HT1080 (cell line): ENCODE measurements at places on chromosomes 7 and 10.

DNA sequence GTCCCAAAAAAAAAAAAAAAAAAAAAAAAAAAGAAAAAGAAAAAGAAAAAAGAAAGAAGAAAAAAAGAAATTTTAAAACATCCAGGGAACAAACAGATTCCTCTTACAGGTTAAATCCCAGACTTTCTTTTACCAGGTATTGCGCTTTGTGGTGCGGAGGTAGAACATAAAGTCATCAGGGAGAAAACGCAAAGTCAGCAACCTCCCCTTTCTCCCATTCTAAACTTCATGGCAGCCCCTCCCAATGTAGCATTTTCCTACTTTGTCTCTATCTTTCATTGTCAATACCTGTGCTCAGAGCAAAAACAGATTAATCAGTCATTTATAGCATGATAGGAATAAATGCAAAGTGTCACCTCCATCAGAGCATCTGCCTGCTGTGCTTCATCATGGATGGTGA lies 299.7 kb downstream of the SFMBT2 start:
- DNase-seq = no peak

DNA sequence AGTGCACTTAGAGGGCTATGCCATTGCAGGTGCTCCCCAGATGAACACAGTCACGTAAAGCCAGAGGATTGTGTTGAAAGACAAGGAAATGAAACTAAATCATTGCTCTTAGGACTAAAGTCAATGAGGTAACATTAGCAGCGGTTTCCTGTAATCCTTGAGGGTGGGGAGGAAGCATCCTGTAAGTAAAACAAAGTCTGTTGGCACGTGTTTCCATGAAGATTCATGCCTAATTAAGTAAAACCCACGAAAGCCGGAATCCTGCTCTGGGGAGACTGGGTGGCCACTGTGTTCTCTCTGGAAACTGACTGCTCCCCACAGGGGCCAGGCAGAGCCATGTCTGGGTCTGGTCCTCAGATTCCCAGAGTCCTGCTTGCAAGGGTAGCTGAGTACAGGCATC lies 18.3 kb downstream of the STEAP1B start:
- DNase-seq = peak; percentile 24

DNA sequence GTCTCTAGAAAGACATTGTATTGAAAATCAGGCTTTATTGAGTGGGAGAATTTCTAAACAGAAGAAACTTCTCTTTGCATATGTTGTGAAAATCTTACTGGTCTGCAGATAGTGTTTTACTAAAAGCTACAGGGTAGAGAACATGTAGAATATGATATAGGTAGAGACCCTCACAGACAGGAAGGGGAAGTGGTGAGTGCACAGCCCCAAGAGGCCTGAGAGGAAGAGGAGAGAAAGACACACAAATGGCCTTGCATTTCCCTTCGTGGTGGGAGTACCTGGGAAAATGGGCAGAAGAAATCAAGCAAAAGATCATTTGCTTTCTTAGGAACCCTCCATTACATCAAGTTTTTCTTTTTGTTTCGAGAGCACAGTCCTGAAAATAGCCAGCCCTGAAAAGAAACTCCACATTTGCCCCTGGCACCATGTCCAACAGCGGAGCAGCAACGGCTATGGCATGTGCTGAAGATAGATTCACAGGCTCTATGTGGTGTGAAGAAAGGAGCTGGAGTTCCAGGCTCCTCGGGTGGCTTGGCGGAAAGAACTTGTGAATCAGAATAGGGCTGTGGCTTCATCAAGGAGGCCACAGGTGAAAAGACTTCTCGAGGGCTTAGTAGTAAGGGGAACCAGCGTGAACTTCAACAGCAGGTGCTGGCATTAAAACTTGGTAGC lies 143.5 kb downstream of the CALCR start:
- DNase-seq = no peak

- no peak for DNase-seq
Observed at GRCh38 chr7:87144173-87144657, 8.0 kb upstream of the DMTF1 start.

GRCh38 chr10:122301055-122301810 lies 30.1 kb downstream of the BTBD16 start:
- peak; percentile 96 for DNase-seq

DNA sequence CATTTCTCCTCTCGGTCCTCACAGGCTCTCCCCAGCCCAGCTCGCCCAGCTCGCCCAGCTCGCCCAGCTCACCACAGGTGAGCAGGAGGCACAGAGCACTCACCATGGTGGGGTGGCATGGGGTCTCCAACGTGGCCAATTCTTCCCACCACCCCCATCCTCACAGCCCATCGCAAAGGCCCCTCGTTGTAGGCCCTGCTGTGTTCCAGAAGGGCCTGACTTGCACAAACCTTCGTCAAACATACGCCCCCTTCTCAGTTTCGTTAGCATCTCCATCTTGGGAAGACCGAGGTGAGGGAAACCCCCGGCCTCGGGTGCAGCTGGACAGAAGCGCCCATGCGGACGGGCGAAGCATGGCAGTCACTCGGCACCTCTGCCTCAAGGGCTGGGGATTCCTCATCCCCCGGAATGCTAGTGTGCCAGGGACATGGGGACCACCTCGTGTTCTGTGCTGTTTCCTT lies 304.6 kb downstream of the TNS3 start:
- DNase-seq = no peak

GRCh38 chr10:12390733-12391132 lies 41.4 kb downstream of the CAMK1D start:
- no peak for DNase-seq

DNA sequence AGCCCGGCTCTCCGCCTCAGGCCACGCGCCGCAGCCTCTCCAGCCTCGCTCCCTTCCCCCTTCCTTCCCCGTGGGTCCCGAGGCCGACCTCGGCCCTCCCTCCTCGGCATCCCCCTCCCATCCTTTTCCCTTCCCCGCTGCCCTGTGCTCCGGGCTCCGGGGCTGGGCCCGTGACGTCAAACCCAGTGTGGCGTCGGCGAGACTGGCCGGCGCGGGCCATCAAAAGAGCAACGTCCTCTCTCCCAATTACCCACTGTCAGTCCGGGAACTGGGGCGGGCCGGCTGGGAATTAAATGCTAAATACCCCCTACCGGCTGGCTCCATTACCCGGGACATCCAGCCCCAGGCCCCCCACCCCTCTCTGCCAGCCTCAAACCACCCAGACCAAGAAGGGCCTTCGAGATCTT lies 2.6 kb upstream of the GATA3 start:
- no peak for DNase-seq

DNA sequence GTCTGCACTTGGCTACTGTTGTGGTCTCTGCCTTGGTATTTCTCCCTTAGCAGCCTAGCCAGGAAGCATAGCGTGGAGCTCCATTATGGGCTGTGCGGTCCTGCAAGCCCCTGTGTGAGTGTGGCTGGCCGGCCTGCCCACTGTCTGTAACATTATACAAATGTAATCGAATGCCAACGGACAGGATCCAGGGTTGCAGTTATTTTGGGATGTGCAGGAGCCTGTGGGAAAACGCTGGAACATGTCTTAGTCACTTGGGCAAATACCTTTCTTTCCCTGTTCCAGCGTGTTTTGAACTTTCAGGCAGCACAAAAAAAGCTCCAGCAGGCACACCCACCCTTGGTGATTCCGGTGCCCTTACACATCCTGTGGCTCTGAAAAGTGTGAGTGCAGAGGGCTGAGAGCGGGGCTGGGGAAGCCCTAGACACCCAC lies 29.5 kb downstream of the BAG3 start:
- peak; percentile 97 for DNase-seq

GRCh38 chr10:124392626-124393342 lies 25.9 kb downstream of the OAT start:
- no peak for DNase-seq

- DNase-seq = no peak
Observed at GRCh38 chr7:85479918-85480643, 293.2 kb upstream of the SEMA3D start.

- peak; percentile 20 for DNase-seq
Observed at GRCh38 chr7:32299133-32299702, 191.0 kb downstream of the LSM5 start.

GRCh38 chr7:27176524-27176845 lies 2.4 kb upstream of the HOXA10 start:
- DNase-seq = no peak

GRCh38 chr10:91799612-91799975 lies 1.4 kb downstream of the TNKS2 start:
- peak; percentile 28 for DNase-seq

DNA sequence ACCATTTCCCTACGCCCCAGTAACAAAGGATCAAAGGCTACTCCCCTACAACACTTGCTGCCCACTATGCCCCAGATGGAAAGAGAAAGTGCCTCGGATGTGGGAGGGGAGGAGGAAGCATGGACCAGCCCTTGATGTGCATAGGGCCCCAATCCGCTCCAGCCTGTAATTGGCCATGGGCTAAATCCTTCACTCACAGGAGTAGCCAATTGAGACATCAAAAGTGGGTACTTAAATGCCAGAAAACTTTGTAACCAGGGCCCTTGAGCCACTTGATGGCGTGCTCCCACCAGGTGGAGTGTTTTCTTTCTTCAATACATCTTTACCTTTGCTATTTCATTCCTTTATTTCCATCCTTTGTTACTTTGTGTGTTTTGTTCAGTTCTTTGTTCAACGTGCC lies 500.5 kb upstream of the LRRN3 start:
- DNase-seq = peak; percentile 51

DNA sequence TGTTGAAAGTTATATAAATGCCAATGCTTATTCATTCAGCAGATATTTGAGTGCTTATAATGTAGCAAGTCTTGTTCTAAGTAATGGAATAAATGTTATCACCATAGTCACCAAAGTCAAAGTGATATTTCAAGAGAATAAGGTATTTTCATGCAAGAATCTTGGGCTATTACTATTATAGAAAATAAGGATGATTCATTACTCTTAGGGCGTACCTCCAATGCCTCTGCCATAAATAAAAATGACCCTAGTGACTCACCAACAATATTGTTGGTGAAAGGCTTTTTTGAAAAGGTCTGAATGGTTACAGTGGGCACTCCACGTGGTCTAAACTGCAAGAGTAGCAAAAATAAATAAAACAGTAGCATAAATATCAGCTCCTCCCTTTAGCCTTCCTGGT lies 68.4 kb downstream of the RALA start:
- DNase-seq = peak; percentile 58

GRCh38 chr7:49279891-49280290 lies 355.5 kb downstream of the CDC14C start:
- DNase-seq = no peak

- no peak for DNase-seq
Observed at GRCh38 chr10:71076473-71077142, 135.8 kb upstream of the UNC5B start.

DNA sequence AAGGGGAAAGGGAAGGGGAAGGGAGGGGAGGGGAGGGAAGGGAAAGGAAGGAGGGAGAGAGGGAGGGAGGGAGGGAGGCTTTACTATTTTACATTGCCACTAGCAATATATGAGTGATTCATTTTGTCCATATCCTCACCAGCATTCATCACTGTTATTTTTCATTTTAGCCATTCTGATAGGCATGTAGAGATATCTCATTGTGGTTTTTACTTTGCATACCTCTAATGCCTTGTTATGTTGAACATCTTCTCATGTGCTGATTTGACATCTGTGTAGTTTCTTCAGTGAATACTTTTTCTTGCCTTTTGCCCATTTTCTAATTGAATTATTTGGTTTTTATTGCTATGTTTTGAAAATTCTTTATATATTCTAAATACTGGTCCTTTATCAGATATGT lies 52.7 kb downstream of the GCC1 start:
- no peak for DNase-seq

DNA sequence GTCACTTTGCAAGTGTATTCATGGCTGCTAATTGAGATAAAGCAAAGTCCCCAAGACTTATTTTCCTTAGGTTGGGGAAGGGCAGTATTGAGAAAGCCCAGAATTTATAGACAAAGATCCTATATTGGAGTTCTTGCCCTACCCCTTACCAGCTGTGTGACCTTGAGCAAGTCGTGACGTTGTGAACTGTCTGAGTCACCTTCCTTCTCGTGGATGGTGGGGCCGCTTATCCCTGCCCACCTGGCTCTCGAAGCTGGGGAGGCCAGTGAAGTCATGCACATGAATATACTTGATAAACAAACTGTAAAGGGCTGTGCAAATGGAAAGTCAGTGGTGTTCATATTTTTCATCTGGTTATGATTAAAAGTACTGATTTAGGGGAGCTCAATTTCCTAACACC lies 127.4 kb downstream of the TACC2 start:
- DNase-seq = peak; percentile 81

DNA sequence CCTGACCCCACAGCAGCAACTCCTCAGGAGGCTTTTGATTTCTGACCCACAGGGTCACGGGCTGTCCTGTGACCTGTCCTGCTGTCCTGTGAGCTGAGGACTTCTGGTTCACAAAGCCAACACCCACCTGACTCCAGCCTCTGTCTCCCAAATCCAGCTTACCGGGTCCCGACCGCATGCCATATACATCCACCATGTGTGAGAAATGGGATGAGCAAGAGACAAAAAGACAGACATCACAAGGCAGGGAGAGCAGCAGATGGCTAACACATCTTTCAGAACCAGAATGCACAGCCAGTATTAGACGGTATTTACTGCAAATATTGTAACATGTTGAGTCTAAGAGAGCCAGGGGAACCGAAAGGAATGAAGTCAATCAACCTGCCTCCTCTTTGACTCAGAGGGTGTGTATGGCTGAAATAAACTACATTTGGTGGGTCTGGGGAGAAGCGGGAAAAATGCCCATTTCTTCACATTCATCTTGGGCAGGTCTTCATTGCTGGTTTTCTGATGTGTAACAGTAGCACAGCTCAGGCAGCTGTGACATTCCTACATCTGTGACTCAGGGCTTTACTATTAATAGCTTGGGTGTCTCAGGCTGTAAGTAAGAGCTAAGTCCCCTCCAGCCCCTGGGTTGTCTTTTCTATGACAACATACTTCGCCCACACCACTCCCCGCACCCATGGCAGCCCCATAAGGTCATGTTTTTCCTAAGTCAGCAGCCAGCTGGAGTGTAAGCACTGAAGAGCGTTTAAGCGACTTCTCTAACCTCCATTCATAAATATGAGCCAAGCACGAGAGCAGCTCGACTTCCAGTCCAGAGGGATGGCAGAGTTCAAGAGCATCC lies 25.0 kb downstream of the ABLIM1 start:
- peak; percentile 85 for DNase-seq

DNA sequence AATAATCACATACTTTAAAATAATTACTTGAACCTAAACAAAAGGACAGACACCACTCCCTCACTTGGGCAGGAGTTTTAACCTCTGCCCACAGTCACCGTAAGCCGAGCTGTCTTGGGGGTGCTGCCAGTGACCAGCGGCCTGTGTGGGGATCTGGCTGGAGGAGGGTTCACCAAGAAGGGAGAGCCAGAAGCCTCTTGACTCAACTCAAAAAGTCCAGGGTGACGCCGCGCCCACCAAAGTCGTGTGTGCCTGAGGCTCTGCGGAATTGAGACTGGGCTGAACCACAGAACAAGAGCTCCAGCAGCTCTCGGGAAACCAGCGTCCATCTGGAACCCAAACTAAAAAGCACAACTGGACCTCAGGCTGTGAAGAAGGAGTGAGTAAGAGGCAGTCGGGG lies 35.8 kb downstream of the ZFAND2A start:
- DNase-seq = no peak

- no peak for DNase-seq
Observed at GRCh38 chr7:89655946-89656345, 498.3 kb upstream of the STEAP1 start.

GRCh38 chr10:129968853-129969183 lies 4.7 kb upstream of the EBF3 start:
- DNase-seq = no peak
